ENCODE measurements at places on chromosomes 3 and 15.

GRCh38 chr3:158402590-158402989 lies 168.4 kb upstream of the MLF1 start:
- no peak for DNase-seq

DNA sequence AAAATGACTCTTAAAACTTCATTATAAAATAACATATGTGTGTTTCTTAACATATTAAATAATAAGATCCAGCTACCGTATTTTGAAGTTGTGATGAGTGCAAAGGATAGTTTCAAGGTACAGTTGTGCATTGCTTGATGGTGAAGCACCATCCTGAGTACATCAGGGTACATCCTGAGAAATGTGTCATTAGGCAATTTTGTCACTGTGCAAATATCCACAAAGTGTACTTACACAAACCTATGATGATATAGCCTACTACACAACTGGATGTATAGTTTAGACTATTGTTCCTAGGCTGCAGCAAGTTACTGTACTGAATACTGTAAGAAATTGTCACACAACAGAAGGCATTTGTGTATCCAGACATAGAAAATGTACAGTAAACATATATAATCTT lies 20.8 kb upstream of the TM4SF1 start:
- no peak for DNase-seq

DNA sequence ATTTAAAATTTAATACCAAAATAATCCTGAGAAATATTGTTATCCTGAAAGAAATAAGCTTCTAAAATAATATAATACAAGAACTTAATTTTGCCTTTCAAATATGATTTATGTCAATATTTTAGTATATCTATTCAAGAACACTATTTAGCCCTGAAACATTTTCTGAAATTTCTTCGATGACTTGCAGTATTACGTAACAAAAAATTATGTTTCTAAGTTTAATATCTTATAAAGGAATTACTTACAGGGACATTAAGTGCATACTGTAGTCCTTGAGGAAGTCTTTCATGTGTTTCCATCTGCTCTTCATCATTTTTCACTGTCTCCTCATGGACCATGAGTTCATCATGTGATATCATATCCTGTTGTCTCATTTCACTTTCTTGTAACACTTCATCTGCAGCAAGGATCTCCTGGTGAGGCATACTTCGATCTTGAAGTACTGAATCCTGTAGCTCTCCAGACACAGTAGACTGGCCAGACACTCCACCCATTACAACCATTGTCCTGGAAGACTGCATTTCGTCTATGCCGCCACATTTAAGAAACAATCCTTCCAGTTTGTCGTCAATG lies 62.0 kb downstream of the ZNF148 start:
- DNase-seq, result peak; percentile 23

- DNase-seq, result no peak
Measured at GRCh38 chr3:105351821-105352220, 14.9 kb upstream of the ALCAM start.

DNA sequence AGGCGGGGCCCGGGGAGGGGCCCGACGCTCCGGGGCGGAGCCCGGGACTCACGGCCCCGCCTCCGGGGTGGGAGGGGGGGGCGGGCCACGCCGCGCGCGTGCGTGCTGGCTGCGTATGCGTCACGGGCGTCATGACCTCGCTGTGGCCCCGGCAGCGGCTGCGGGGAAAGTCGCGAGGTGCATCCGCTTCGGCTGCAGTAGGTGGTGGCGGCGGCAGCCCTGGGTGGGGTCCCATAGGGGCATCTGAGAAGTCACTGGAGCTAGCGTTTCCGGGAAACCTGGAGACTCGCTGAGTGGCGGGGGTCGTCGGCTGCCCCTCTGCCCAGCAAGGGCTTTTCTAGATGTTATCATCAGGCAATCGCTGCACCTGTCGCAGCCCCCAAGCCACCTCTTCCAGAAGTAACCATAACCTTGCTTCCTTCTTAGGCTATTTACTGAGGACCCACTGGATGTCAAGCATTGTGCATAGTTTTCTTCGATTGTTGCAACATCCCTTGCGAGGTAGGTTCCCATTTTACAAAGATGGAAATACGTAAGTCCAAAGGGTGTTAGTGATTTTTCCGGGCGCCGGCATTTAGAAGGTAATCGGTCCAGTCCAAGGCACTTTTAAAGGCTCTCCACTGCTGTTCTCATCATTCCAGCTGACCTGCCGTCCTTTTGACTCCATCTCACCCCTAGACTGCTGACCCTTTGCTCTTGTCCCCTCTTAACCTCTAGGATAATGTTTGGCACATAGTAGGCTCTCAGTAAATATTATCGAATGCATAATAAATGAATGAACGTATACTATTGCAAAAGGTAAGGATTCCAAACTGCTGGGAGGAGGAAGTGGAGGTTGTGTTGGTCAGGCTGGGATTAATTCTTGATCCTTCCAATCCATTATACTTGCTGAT lies at the start of gene GDPGP1:
GDPGP1 (plus strand) TSS at position 114 of the 893 bp plus-strand sequence. CDS start 6,700 bp downstream, outside the sequence.
- DNase-seq, result no peak

GRCh38 chr3:38121451-38121831 lies 15.5 kb downstream of the ACAA1 start:
- no peak for DNase-seq

GRCh38 chr3:101020351-101021015 lies 27.3 kb upstream of the ABI3BP start:
- DNase-seq, result no peak

- DNase-seq, result no peak
Measured at GRCh38 chr3:143590660-143591059, 257.6 kb downstream of the SLC9A9 start.

DNA sequence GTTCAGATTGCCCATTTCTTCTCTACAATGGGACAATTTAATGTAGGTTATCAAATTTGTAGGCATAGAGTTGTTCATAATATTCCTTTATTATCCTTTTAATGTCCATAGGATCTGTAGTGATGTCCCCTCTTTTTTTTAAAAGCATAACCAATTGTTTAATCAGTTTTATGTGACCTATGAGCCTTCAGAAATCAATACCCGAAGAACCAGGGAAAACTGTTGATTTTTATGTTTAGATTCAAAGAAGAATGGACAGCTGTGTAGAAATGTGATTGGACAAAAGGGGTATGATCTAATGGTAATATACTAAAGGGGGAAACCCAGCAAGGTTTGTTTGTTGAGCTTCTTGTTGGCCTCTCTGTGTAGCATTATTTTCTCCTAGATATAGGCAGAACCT lies 39.5 kb downstream of the SUSD5 start:
- no peak for DNase-seq

- peak; percentile 51 for DNase-seq
Measured at GRCh38 chr3:127547761-127548605, 42.5 kb downstream of the TPRA1 start.

DNA sequence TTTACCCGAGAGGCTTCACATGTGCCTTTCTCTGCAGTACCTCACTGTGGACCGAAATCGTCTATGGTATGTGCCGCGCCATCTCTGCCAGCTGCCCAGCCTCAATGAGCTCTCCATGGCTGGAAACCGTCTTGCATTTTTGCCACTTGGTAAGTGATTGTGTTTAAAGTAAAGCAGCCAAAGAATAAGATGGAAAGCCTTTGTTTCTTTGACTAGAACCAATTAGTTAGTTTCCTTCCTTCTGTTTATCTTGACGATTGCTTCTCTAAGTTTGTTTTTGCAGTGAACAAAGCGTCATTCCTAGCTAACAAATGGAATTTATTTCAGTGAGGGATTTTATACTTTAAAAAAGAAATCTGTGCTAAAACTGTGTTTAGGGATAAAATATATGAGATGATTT lies 82.7 kb downstream of the LRRC28 start:
- no peak for DNase-seq

- no peak for DNase-seq
Measured at GRCh38 chr3:196268284-196269163, 19.0 kb downstream of the PCYT1A start.

DNA sequence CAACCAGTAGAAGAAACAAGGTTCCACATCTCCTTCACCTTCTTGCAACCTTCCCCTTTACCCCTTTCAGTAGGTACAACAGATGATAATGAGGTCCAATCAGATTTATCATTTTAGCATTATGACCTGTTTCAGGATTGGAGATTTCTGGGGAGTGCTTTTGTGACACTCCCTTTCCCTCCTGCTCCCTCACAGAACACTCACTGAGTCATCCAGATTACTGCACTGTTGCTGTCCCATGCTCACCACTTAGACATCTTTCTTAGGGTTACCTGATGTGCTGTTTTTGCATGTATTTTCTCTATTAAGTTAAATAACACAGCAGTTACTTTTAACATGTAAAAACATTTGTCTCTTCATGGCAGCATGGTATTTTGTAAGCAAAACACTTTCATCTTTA lies 118.5 kb downstream of the MFSD1 start:
- no peak for DNase-seq

- no peak for DNase-seq
Measured at GRCh38 chr15:72838311-72838731, 54.8 kb upstream of the ADPGK start.

DNA sequence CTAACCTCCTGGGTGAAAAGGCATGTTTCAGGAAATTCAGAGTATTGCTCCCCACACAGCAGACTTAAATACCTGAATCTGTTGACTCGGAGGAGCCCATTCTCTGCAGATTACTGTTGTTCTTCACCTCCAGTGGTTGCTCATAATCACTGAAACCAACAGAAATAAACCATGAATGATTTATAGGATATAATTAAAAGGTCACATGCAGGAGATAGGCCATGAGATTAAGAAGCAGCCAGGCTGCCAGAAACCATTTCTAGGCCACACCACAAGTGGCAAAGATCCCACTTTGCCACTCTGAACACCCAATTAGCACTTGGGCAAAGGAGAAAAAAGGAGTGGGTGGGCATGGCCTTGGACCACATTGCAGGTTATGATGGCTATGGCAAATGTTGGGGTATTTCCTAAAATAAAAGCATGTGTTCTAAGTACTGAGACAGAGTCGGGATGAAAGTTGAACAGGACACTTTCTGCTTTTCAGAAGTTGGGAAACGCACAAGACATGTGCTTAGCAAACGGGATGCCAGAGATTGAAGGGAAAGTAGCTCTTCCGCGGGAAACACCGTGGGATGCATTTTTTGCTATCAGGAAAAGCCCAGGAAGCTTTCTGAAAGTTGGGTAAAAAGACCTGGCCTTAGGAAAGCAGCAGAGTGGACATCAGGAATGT lies 1.5 kb downstream of the CDC25A start:
- no peak for DNase-seq

GRCh38 chr3:114389156-114389555 lies 95.3 kb downstream of the TIGIT start:
- DNase-seq, result no peak

DNA sequence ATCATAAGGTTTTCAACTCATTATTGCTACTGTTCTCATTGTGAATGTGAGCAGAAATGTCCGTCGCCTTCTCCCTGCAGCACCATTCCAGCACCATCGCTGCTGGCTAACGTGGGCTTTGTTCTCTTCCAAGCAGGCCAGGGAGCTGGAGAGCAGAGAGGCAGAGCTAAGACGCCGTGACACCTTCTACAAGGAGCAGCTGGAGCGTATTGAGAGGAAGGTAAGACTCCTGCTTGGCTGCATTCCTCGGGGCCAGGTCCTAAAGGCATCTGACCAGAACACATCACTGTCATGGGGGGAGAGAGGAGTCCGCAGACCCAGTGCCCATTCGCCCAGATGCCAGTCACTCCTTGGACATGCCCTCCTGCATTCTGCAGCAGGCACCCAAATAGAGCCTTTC lies 130.4 kb upstream of the PLXNA1 start:
- DNase-seq, result no peak

GRCh38 chr3:13902648-13903238 lies 22.9 kb upstream of the WNT7A start:
- DNase-seq, result no peak

- DNase-seq, result no peak
Measured at GRCh38 chr15:41965441-41966413, 6.6 kb downstream of the EHD4 start.

- peak; percentile 61 for DNase-seq
Measured at GRCh38 chr3:89414270-89414669, 306.8 kb downstream of the EPHA3 start.

- no peak for DNase-seq
Measured at GRCh38 chr3:5616873-5617272, 429.4 kb downstream of the EDEM1 start.

DNA sequence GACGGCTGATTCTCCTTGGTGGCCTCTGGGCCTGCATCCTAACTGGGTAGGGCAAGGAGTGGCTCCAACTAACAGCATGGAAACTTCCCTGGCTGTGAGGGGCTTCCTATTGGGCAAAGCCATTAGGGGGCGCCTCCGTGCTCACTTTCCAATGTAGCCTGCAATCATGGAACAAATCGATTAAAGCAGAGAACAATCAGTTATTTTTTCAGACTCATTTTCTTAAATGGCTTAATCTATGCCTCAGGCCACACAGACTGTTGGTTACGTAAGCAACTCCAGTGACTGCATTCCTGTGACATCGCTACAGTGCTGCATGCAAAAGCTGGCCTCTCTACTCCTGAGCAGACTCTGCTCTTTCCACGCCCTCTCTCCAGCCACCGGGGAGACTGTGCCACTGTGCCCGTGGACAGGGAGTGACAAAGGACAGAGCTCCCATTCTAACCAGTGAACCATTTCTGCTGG lies 278.9 kb downstream of the KLF13 start:
- no peak for DNase-seq

- no peak for DNase-seq
Measured at GRCh38 chr15:33451385-33451784, 140.6 kb downstream of the RYR3 start.

DNA sequence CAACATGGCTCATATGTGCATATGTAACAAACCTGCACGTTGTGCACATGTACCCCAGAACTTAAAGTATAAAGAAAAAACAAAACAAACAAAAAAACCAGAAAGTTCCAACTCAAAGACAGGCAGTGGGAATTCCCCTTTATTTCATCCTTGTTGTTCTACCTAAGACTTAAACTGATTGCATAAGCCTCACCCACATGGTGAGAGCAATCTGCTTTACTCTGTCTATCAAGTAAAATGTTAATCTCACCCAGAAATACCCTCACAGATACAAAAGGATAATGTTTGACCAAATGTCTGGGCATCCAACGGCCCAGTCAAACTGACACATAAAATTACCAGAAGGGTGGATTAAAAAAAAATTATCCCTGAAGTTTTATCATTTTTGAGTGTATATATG lies 190.9 kb upstream of the PLSCR5 start:
- DNase-seq, result no peak

DNA sequence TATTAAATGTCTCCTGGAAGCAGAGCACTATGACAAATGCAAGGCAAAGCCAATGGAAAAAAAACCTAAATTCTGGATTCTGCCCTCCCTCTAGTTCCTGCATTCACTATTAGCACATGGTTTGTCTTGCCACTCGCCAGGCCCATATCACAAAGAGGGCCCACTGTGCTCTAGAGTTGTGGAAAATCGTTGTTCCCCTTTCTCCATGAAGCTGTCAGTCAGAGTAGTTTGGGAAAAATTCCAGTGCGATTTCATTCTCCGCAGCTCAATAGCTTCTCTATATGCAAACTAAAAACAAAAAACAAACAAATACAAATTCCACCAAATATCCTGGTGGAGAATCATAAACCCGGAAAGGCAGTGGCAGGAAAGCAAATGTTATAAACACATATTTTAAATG lies 77.3 kb downstream of the RORA start:
- no peak for DNase-seq

DNA sequence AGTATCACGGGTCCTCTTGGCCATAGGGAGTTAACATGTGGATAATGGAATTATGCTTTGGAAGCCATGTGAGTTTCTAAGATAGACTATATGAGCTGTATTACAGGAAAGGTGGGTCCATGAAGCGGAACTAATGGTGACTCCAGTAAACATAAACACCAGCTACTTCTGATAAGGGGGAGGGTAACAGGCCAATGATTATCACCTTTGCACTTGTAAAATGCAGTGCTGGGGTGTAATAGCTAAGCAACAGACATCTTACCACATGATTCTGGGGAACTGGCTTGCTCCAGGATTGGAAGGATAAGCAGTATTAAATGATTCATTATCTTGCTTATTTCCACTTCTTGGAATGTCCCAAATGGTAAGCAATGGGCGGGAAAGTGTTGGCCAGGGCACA lies 61.4 kb upstream of the CD47 start:
- DNase-seq, result no peak

Measured in muscle of back (tissue), 13 donors.